Osteoblast (primary cell): ENCODE measurements at places on chromosomes 2 and 18. TPM values are rescaled to one million over a fixed set of nuclear protein-coding genes. Genes with fewer than 3 reads are reported as not detected.

CPO gene
- not detected in 2 replicates for total RNA-seq

IL36B gene
- not detected in 2 replicates for total RNA-seq

ABCG8 gene
- total RNA-seq, result not detected in 2 replicates

SOWAHC gene
- 14.7 and 17.7 TPM in 2 replicates for total RNA-seq

RAMP1 gene
- total RNA-seq, result 1.8 and 4.4 TPM in 2 replicates

CRYGC gene
- total RNA-seq, result not detected in 2 replicates

ANKRD62 gene
- not detected in 2 replicates for total RNA-seq

AQP4 gene
- not detected in 2 replicates for total RNA-seq

- no peaks in the 10 kb centered on the region for H3K36me3 ChIP-seq
- H3K27me3 ChIP-seq, result no peaks in the 10 kb centered on the region
- DNase-seq, result no peak
- H3K4me1 ChIP-seq, result peaks cover 39% of the 10 kb centered on the region
- peak overlapping the region; percentile 76 for H3K27ac ChIP-seq
These were observed 34.5 kb downstream of the INSIG2 start for GRCh38 chr2:118122594-118123281.

- no peaks in the 10 kb centered on the region for H3K27me3 ChIP-seq
- H3K4me1 ChIP-seq, result peaks cover 44% of the 10 kb centered on the region
- H3K27ac ChIP-seq, result no peak overlapping the region
- H3K36me3 ChIP-seq, result peaks cover 51% of the 10 kb centered on the region
- DNase-seq, result no peak
- H3K4me3 ChIP-seq, result no peak overlapping the region
These were observed 77.9 kb downstream of the NRP2 start for GRCh38 chr2:205760157-205760556.

GRCh38 chr18:5420906-5421305 is 122.9 kb downstream of the EPB41L3 start:
- no peaks in the 10 kb centered on the region for H3K4me1 ChIP-seq
- H3K4me3 ChIP-seq, result no peak overlapping the region
- no peak for DNase-seq
- H3K36me3 ChIP-seq, result no peaks in the 10 kb centered on the region

DNA sequence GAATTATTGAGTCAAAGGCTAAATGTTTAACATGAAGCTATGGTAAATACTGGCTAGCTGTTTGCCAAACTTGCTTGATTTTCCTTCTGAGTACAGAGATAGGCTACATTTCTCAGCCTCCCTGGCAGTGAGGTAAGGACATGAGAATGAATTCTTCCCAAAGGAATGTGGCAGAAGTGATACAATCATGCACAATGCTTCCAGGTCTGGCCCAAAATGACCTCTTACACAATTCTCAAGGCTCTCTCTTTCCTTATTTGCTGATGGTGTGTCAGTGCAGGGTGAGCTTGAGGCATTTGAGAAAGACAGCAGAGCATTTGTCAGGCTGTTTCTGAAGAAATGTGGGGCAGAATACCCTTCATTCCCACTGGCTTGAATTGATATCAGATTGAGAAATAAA is 95.6 kb upstream of the NABP1 start:
- H3K4me1 ChIP-seq, result peaks cover 24% of the 10 kb centered on the region
- DNase-seq, result peak; percentile 5
- no peak overlapping the region for H3K4me3 ChIP-seq

- H3K4me3 ChIP-seq, result no peak overlapping the region
- no peak for DNase-seq
- H3K4me1 ChIP-seq, result no peaks in the 10 kb centered on the region
- no peaks in the 10 kb centered on the region for H3K27me3 ChIP-seq
- H3K36me3 ChIP-seq, result no peaks in the 10 kb centered on the region
These were observed 523.5 kb downstream of the LRRTM4 start for GRCh38 chr2:76998704-76999103.

- no peak for DNase-seq
- no peaks in the 10 kb centered on the region for H3K36me3 ChIP-seq
- no peaks in the 10 kb centered on the region for H3K27me3 ChIP-seq
These were observed 89.8 kb downstream of the LOXHD1 start for GRCh38 chr18:46567196-46567595.

DNA sequence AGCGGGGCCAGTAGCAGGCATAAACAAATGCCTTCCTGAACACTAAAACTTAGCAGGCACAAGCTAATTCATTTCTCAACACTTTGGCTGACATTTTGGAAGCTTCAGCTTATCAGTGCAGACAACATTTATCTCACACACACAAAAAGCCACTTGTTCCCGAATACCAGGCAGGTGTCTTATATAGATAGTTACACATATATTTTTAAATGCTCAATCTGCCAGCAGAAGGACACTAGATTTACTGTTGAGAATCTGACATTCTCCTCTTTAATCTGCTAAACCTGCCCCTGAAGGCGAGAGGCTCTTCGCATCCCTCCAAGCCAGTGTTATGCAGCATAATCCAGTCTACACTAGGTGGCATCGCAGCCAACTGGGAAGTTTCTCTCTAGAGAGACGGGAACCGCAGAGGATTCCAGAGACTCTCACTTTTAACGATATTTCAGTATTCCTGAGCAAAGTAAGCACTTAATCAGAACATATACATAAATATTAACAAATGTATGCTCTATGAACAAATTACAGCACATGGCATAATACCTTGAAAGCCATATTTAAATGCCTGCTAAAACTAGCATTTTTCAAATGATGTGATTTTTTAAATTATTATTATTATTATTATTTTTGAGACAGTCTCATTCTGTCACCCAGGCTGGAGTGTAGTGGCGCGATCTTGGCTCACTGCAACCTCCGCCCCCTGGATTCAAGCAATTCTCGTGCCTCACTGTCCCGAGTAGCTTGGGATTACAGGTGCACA is 90.2 kb upstream of the SCG2 start:
- H3K27ac ChIP-seq, result no peak overlapping the region
- H3K36me3 ChIP-seq, result no peaks in the 10 kb centered on the region
- peak; percentile 50 for DNase-seq
- peaks cover 4% of the 10 kb centered on the region for H3K4me1 ChIP-seq
- H3K4me3 ChIP-seq, result no peak overlapping the region

DNA sequence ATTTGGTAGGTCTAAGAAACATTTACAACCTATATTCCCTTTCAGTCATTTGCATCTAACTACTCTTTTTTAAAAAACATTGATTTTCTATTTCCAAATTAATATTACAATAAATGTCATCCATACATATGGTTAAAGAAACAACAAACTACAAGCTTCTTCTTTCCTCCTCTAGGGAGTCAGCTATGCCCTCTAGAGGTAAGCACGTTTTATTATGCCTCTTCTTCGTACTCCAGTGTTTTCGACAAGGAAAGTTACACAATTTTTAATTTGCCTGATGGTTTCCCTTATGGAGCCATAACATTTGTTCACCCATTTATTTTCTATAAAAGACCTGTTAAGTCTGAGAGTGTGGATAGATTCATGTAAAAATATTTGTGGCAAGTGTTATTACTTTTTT is 183.4 kb upstream of the CDH7 start:
- no peak for DNase-seq
- H3K4me1 ChIP-seq, result no peaks in the 10 kb centered on the region

GRCh38 chr2:9256147-9256546 is 49.5 kb downstream of the ASAP2 start:
- peaks cover 66% of the 10 kb centered on the region for H3K4me1 ChIP-seq
- no peaks in the 10 kb centered on the region for H3K36me3 ChIP-seq
- DNase-seq, result no peak
- H3K27me3 ChIP-seq, result no peaks in the 10 kb centered on the region

DNA sequence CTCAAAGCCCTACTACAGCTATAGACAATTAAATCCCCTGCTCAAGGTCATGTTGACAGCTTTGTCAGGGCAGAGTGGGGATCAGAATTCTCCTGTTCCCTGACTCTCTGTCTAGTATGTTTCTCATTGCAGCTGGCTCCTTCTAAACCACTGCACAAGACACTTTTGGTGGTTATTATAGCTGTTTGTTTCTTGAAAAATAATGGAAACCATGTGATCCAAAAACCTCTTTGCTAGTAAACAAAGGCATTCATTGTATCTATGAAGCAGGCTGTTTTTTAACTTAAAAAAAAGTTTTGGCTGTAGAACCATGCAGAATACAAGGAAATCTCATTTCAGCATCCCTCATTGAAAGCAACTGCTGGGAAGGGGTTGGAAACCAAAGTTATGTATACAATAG is 352.5 kb upstream of the EPHA4 start:
- no peak for DNase-seq
- no peaks in the 10 kb centered on the region for H3K36me3 ChIP-seq
- H3K4me3 ChIP-seq, result no peak overlapping the region
- no peaks in the 10 kb centered on the region for H3K4me1 ChIP-seq
- no peak overlapping the region for H3K27ac ChIP-seq

DNA sequence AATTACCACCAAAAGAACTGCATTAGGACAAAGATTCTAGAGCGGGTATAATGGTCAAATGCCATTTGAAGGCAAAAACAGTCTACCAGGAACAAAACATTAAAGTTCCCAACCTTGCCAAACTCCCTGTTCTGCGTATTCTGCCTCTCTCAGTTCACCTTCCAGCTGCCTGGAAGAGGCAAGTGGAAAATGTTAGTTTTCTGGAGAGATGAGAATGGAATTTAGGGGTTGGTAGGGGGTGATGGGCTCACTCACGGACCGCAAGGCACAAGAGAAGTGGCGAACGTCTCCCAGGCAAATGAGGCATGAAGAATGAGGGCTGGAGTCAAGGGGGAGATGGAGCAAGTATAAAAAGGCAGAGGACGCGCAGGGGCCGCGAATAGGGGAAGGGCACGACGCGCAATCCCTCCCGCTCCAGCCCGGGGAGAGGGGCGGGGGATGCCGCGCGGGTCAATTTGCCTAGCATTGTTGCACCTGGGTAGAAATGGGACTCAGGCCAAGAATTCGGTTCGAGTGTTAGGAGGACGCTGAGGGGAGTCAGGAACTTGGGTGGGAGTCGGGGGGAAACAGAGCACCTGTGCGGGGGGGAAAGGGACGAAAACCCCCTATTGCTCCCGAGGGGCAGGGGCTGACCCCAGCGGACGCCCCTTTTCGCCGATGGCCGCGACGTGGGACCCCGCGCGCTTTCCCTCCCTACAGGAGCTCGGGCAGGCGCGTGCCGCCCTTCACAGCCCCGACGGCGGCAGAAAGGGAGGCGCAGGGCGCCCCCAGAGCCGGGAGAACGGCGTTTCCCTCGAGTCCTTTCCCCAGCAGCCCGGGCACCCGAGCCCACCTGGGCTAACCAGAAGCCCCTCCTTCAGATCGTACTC is 573 bp downstream of the PAIP2B start:
- no peak overlapping the region for H3K27ac ChIP-seq
- peak overlapping the region; percentile 73 for H3K4me3 ChIP-seq
- H3K27me3 ChIP-seq, result peaks cover 17% of the 10 kb centered on the region
- DNase-seq, result no peak

- peaks cover 27% of the 10 kb centered on the region for H3K36me3 ChIP-seq
- H3K4me3 ChIP-seq, result peak overlapping the region; percentile 47
These were observed 275.8 kb upstream of the CCDC68 start for GRCh38 chr18:55235094-55235461.

GRCh38 chr18:61544178-61544577 is 210.9 kb downstream of the CDH20 start:
- no peaks in the 10 kb centered on the region for H3K36me3 ChIP-seq
- H3K4me3 ChIP-seq, result no peak overlapping the region
- no peak for DNase-seq
- H3K27me3 ChIP-seq, result peaks cover 3% of the 10 kb centered on the region
- peaks cover 4% of the 10 kb centered on the region for H3K4me1 ChIP-seq

GRCh38 chr2:16288371-16289112 is 348.2 kb downstream of the MYCN start:
- no peak for DNase-seq
- H3K27ac ChIP-seq, result no peak overlapping the region
- no peaks in the 10 kb centered on the region for H3K27me3 ChIP-seq

- no peak overlapping the region for H3K27ac ChIP-seq
- no peaks in the 10 kb centered on the region for H3K4me1 ChIP-seq
- H3K4me3 ChIP-seq, result no peak overlapping the region
- DNase-seq, result no peak
- no peaks in the 10 kb centered on the region for H3K27me3 ChIP-seq
- H3K36me3 ChIP-seq, result no peaks in the 10 kb centered on the region
These were observed 40.2 kb upstream of the EGR4 start for GRCh38 chr2:73333564-73333963.

GRCh38 chr2:119197126-119197405 is 26.6 kb upstream of the STEAP3 start:
- H3K4me3 ChIP-seq, result no peak overlapping the region
- H3K4me1 ChIP-seq, result peaks cover 19% of the 10 kb centered on the region
- H3K27ac ChIP-seq, result no peak overlapping the region
- no peaks in the 10 kb centered on the region for H3K36me3 ChIP-seq

- peak overlapping the region; percentile 99 for H3K27ac ChIP-seq
- H3K36me3 ChIP-seq, result peaks cover 4% of the 10 kb centered on the region
- H3K27me3 ChIP-seq, result no peaks in the 10 kb centered on the region
- no peak overlapping the region for H3K4me3 ChIP-seq
- peaks cover 65% of the 10 kb centered on the region for H3K4me1 ChIP-seq
These were observed 30.3 kb upstream of the IL1R1 start for GRCh38 chr2:102112271-102112670.

DNA sequence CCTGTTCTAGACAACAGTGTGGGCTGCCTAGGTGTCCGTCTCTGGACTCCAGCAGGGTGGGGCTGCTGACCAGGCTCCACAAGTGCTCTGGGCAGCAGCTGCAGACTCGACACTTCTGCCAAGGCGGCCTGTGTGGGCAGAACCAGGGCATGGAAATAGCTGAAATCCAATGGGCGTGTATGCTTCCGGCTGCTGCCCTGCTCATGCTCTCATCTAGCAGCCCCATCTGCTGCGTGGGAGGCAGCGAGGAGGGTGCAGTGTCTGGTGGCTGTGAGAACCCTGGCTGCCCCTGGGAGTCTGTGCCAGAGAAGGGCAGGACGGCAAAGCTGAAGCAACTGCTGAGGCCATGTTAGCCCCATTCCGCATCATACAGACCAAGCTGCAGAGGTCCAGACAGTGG is 174.9 kb downstream of the SOX11 start:
- no peak overlapping the region for H3K4me3 ChIP-seq
- no peaks in the 10 kb centered on the region for H3K36me3 ChIP-seq
- no peaks in the 10 kb centered on the region for H3K4me1 ChIP-seq
- no peaks in the 10 kb centered on the region for H3K27me3 ChIP-seq

DNA sequence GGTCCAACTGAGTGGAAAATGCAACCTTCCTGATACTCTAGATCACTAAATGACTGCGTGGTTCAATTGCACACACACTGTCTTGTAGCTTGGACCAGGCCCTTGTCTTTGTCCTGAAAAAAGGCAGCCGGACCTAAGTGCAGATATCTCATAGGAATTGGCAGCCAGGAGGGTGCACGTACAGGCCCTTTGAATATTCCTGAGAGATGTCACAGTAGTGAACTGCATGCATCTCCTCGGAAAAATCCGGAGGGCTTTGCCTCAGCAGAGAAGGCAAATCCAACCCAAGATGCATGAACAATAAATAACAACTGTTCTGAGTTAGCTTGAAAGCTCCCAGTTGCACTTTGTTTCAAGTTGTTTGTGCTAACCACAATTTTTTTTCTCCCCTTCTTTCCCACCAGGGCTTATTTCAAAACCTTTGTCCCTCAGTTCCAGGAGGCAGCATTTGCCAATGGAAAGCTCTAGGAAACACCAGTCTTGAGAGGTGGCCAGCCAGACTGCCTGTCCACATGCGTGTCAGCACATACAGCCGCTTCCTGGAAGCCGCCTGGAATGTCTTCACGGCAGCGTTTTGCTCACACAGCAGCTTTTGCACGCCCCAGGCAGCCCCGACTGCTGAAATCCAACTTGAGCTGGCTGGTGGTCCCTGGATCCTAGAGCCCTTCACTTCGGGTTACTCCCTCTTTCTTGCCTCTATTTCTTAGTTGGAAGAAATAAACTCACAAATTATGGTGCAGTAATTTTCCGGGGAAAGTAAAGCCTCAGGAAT is 54.4 kb upstream of the FOSL2 start:
- H3K36me3 ChIP-seq, result no peaks in the 10 kb centered on the region
- H3K4me1 ChIP-seq, result peaks cover 36% of the 10 kb centered on the region
- peak; percentile 94 for DNase-seq
- no peaks in the 10 kb centered on the region for H3K27me3 ChIP-seq
- peak overlapping the region; percentile 6 for H3K4me3 ChIP-seq
- H3K27ac ChIP-seq, result peak overlapping the region; percentile 69
